ENCODE measurements at places on chromosomes 6 and 20. TPM values are rescaled to one million over a fixed set of nuclear protein-coding genes. Genes with fewer than 3 reads are reported as not detected.

DNA sequence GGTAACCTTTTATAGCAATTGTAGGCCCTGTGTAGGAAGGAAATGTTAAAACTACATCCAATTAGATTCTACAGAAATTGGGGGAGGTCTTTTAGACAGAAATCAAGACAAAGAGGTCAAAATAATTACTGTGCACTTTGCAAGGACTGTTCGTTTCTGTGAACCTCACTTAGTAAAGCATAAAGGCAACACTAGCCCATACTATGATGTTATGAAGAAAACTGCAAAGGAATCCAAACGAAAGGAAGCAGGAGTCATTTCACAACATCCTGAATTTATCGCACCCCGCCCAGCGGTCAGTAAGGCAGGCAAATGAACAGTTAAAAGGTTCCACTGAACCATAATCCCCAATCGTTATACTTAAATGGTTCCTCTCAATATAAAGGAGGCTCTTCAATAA is 429.5 kb upstream of the ARID1B start:
- DNase-seq, result no peak

DNA sequence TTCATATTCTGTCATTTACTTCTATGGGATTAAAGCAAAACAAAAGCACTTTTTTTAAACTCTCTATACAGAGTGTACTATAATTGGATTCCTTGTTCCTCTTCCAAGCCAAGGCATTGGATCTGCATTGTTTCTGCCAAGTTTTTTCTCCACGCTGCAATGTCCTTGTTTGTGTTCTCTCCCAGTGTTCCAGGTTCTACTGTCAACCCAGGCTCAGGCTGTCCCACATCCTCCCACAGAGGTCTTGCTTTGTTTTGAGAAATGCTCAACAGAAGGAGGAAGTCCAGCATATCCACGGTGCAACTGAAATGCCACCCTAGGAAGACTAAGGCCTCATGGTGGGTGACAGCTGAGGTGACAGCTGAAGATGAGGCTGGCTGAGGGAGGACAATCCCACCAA is 287.1 kb upstream of the PRDM1 start:
- no peak for DNase-seq

Gene KIF25
- not detected for total RNA-seq

Gene E2F1
- 66.0 TPM for total RNA-seq

- no peak for DNase-seq
Observed at GRCh38 chr6:5632348-5632935, 371.1 kb downstream of the FARS2 start.

Gene CD109
- total RNA-seq, result 0.49 TPM

DNA sequence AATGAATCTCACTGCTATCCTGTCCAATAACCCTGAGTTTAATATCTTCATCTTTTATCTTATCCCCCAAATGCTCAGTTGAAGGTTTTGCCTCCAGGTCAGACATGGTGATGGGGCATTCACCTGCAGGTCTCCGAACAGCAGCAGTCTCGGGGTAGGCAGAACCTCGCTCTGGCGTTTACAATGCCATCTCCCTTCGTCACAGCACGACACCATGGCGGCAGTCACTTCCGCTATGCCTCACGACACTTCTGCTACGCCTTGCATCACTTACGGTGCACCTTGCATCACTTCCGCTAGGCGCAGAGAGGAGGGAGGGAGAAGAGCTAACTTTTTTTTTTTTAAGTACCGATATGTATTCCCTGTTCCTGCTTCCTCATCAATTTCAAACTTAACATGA is 194.9 kb downstream of the BCAS1 start:
- DNase-seq, result no peak

- DNase-seq, result no peak
Observed at GRCh38 chr20:6802227-6802626, 34.7 kb downstream of the BMP2 start.

DNA sequence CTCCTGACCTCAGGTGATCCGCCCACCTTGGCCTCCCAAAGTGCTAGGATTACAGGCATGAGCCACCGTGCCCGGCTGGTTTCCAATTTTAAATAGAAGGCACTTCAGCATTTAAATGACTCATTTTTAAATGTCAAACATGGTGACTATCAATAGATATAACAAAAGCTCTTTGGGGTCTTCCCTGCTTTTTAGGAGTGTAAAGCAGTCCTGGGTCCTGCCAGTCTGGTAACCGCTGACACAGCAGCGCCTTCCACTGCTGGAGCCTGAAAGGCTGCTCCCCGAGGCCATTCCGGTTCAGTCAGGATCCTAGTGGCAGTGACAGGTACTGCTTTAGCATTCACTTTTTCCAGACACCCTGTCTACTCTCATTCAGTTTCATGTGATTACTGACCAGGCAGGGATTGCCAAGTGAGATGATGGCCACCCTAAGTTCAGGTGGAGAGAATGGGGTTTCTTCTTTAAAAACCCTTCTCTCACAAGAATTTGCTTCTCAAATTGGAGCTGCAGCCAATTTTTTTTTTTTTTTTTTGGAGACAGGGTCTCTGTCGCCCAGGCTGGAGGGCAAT is 5.1 kb downstream of the DIDO1 start:
- peak; percentile 75 for DNase-seq

Gene CALHM5
- total RNA-seq, result 0.10 TPM

DNA sequence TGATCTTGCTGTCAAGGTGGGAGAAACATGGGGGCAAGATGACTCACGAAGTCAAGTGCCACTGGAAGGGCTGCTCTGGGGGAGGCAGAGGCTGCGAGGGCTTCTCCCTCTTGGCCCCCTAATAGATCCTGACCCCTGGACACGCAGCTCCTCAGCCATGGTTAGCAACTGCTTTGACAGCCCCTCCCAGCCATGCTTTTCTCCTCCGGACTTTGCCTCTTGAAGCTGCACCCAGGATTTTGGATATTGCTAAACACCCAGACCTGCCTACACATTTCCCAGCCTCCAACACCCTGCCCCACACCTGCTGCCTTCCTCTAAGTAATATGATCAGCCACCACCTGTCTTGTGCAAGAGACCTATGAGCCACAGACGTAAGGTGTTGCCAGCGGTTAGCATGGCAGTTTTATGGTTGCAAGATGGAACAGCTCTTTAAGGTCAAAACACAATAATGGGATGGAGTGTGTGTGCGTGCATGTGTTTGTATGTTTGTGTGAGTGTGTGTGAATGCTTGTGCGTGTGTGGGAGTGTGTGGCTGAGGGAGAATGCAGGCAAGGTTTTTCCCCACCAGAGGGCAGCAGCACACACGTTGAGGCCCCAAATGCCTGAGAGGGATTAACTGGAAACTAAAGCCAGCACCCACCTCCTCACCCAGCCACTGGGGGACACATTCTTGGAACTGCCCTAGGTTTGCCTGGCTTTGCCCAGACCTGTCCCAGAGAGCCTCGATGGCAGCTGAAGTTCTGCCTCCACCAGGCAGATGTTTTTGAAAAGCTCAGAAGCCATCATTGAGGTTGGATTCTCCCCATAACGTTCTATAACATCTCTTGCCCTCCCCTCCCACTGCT is 2.5 kb downstream of the IP6K3 start:
- DNase-seq, result peak; percentile 81

DNA sequence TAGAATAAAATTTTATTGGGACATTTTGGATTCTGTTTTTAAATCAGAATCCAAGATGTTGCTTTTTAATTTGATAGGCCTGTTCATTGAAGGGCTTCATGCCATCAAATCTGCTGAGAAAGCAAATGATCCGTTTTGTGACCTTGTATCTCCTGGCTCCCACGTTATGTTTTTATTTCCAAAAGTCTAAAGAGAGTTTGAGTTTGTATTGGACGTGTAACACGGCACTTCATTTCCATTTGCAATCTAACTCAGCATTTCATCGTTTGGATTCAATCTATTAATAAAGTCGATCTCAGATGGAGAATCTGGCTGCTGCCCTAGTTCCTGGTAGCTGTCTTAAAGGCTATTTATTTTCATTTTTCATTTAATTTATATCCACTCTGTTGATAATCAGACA is 17.0 kb downstream of the KIF25 start:
- no peak for DNase-seq

Gene GPX5
- total RNA-seq, result not detected

- peak; percentile 74 for DNase-seq
Observed at GRCh38 chr6:52263709-52264540, 19.6 kb upstream of the IL17F start.

DNA sequence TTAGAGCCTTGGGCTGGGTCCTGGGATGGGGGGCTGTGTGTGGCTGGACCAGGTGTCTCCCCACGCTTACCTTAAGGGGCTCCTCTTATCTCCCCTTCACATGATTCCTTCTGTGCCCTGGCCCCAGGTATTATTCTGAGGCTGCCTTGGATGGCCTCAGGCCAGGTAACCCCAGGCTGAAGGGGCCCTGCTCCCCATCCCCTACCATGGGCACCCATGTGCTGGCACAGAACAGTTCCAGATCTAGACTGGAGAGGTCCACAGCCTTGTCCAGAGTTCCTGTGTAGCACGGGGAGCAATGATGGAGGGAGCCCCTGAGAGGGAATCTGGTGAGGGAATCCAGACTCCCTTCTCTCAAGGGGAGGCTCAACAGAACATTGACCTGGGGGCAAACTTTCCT is 32.1 kb downstream of the MOCS1 start:
- no peak for DNase-seq

GRCh38 chr20:1712634-1713624 is 55.4 kb upstream of the SIRPG start:
- DNase-seq, result no peak

- DNase-seq, result no peak
Observed at GRCh38 chr20:57856658-57857057, 146.8 kb upstream of the PMEPA1 start.

DNA sequence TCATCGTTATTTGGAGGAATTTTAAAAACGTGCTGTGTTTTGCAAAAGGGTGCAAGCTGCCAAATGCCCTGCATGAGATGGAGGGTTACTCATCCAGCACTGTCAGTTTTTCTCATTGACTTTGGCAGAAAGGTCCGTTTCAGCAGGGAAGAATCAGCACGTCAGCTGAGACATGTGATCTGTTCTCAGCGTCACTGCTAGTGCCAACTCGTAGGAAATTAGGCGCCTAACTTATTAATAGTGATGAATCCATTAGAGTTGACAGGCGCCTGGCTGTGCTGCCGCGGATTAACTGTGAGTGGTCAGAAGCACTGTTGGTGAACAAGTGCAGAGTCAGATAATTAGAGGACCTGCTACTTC is 175.5 kb upstream of the FOXQ1 start:
- DNase-seq, result no peak

- no peak for DNase-seq
Observed at GRCh38 chr6:38346291-38347079, 293.2 kb downstream of the BTBD9 start.

DNA sequence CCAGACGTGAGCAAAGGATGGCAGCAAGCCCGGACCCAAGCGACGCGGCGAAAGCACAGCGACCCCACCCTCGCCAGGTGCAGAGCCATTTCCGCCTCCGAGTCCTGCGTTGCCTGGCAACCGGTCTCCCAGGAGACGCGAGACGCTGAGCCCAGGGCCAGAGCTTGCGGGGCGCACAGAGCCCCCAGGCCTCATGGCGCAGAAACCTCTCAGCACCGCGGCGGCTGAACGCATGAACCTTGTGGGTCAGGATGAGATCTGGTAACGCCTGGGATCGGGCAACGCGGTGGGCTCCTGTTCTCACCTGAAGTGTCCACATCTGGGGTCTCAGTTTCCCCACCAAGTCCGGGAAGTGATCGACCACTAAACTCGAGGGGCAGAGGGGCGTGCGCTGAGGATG is 77.7 kb downstream of the ANKRD60 start:
- peak; percentile 47 for DNase-seq

Gene XKR7
- 284 TPM for total RNA-seq

DNA sequence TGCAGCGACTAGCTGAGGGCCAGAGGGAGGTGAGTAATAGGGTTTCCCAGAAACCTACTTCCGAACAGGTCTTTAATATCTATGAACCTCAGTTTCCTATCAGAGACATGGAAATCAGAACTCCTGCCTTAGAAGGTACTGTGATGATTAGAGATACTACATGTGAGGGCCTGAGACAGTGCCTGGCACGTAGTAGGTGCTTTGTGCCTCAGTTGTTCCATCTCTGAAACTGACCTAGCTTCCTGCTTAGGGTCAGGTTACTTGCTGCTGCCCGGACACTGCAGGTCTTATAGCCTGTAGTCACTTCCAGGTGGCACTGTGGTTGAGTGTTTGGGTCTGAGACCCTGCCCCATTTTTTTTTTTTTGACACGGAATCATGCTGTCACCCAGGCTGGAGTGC is 20.9 kb downstream of the RAB44 start:
- DNase-seq, result no peak

Gene RIPPLY2
- 4.9 TPM for total RNA-seq

Gene TBC1D7
- total RNA-seq, result 39.9 TPM

Gene TRMT11
- total RNA-seq, result 27.7 TPM

- DNase-seq, result no peak
Observed at GRCh38 chr6:142246960-142247359, 54.8 kb upstream of the ADGRG6 start.

- no peak for DNase-seq
Observed at GRCh38 chr6:164322533-164322932, 908.0 kb downstream of the QKI start.

GRCh38 chr20:63000958-63001357 is 5.8 kb downstream of the BHLHE23 start:
- DNase-seq, result no peak

DNA sequence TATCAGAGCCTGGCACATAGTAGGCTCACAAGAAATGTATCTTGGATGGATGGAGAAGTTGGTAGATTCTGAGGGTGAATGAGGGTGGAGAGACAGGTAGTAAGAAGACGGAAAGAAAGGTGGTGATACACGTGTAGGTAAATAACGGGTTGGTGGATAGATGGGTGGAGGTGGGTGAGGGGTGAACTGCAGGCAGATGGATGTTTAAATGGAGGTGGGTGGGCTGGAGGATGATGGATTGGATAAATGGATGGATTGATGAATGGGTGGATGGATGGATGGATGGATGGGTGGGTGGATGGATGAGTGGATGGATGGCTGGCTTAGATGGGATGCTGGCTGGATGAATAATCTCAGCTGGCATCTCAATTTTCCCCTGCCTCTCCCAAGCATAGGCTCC is 9.9 kb downstream of the CDH22 start:
- DNase-seq, result no peak

DNA sequence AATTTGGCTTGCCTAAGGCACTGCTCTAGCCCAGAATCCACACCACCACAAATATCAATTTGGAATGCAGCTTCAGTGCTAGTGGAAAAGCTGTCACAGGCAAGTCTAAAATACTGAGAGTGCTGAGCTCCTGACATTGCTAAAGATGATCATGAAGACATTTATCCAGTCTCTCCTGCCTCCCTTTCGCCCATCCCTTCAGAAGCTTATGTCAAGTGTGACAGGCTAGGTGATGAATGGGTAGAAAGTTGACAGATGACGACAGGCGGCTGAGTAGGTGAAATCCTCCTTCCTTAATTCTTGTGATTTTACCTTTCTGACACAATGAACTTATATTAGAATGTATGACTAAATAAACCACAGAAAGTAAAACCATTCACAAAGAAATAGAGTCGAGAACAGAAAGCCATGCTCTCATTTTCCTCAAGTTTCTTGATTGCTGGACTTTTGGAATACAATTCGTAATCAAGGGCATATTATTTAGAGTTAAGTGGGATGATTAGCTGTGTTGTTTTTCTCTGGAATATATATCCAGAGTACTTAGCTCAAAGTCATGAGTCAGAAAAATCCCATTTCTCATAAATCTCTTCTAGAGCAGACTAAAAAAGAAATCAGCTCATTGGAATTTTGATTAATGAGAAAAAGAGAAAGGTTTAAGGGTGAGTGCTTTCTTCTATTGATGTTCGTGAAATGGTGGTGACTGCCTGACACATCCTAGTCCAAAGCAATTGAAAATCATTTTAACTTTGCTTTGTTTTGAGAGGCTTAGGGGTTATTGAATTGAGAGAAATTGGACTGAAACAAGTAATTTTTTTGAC is 1228.2 kb upstream of the CITED2 start:
- no peak for DNase-seq

- DNase-seq, result no peak
Observed at GRCh38 chr6:23446469-23446967, 679.5 kb upstream of the NRSN1 start.

- no peak for DNase-seq
Observed at GRCh38 chr6:119390247-119390793, 40.8 kb upstream of the MAN1A1 start.

Measured in glutamatergic neuron (in vitro differentiated cells).